ENCODE measurements at places on chromosomes 6 and 20.

DNA sequence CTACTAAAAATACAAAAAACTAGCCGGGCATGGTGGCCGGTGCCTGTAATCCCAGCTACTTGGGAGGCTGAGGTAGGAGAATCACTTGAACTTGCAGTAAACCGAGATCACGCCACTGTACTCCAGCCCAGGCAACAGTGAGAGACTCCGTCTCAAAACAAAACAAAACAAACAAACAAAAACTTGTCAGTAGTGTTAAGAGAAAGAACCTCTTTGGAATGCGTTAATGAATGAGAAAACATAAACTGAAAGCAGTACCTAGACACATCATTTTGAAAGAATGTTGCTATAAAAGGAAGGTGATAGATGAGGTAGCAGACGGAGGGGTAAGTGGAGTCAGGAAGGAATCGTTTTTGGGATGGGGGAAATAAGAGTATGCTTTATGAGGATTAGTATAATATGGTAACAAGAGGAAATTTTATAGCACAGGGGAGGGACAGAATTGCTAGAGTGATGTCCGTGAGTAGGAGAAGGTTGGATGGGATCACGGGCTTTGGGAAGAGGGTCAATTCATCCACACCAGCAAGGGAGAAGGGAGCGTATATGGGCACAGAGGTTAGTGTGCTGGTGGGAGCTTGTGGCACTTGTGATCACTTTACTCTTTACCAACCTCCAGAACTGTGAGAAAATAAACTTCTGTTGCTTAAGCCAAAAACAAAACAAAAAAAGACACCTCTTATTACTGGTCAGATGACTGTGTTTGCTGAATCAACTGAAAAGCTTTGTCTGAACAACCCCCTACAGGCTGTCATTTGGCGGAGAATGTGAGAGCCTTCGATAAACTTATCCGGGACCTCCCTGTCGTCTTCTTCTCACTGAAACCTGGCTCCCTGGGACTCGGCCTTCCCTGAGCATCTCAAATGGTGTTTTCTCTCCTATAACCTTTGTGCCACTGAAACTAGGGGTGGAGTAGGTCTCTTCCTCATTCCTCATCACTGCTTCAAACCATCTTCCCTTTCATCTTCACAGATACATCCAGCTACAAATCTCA lies 48.9 kb upstream of the TFAP2A start:
- no peak for DNase-seq

GRCh38 chr6:161168281-161168891 lies 105.5 kb downstream of the AGPAT4 start:
- DNase-seq: no peak

- DNase-seq: peak; percentile 29
Measured at GRCh38 chr6:132937466-132937906, 123.1 kb downstream of the RPS12 start.

DNA sequence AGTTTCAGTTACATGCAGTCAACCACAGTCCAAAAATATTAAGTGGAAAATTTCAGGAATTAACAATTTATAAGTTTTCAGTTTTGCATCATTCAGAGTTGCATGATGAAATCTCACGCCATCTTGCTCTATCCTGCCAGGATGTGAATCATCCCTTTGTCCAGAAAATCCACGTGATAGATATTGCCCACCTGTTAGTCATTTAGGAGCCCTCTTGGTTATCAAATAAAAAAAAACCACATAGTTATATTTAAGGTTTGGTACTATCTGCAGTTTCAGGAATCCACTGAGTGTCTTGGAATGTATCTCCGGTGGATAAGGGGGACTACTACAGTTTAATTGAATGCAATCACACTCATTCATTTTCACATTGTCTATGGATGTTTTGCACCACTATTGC lies 1249.0 kb upstream of the CITED2 start:
- DNase-seq: no peak

- DNase-seq: no peak
Measured at GRCh38 chr6:74249658-74250057, 553.7 kb downstream of the CD109 start.

DNA sequence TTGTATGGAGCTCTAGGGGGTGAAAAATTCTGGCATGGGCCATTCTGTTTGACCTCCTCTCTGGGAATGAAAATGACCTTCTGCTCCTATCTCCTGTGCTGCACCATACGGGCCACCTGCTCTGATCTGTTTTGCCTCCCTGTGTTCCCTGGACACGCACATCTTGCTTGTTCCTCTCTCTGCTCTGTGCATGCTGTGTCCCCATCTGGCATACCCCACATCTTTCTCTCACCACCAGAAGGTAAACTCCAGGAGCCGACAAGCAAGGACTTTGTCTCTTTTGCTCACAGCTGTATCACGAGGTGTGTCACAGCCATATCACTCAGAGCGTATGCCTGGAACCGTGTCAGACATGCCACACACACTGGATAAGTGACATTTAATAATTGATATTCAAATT lies 208.4 kb upstream of the DTNBP1 start:
- DNase-seq: no peak

GRCh38 chr20:36017048-36017951 lies 48.9 kb downstream of the CNBD2 start:
- DNase-seq: no peak

DNA sequence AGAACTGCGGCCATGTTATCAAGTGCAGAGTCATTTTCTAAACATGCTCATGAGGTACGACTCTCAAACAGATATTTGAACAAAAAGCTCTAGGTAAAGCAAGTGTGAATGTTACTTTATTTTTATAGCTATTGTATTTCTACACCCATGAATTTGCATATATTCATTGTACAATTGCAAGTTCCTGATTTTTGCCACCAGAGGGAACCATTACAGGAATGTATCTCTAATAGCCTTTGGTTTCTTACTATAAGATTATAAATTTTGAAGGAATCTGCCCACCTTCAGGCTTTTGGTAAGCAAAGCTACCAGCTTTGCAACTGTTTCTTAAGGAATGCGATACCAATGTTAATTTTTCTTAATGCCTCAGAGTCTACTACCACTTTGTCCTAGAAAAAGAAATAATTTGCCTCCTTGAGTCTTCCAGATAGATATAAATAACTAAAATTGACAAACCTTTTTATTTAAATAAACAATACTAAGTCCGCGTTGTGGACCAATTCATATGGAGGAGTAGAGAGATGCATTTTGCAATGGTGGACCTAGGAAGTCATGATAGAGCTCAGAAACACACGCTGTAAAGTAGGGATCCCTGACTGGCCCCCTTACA lies 125.4 kb upstream of the SAMD5 start:
- no peak for DNase-seq

GRCh38 chr6:818196-818595 lies 125.3 kb upstream of the EXOC2 start:
- no peak for DNase-seq

GRCh38 chr6:100347901-100348550 lies 116.7 kb downstream of the SIM1 start:
- DNase-seq: no peak

DNA sequence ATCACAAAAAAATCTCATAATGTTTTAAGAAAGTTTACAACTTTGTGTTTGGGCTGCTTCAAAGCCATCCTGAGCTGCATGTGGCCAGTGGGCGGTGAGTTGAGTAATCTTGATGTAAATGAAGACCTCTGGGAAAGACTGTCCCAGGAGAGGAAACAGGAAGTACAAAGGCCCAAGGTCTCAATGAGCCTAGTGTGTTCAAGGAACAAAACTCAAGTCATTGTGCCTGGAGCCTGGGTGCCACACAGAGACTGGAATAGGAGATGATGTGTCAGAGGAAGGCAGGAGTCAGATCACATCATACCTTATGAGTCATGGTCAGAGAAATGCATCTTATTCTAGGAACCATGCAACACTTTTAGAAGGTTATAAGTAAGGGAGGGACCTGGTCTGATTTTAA lies 51.5 kb downstream of the COL19A1 start:
- DNase-seq: no peak

DNA sequence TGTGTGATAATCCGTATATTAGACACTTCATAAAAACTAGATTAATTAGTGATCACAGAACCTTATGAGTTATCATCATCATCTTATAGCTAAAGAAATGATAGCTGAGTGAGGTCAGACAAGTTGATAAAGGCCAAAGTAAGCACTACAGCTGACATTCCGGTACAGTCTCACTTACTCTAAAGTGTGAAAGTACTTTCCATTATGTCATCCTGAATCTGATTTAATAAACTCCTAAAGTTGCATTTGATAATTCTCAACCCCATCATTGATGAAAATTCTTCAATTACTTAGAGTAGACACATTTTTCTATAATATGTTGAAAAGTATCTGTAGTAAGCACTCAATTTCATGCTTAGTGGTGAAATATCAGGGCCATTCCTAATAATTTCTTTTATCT lies 385.2 kb upstream of the CHD6 start:
- no peak for DNase-seq

GRCh38 chr6:8420031-8420588 lies 15.2 kb downstream of the SLC35B3 start:
- DNase-seq: no peak

GRCh38 chr6:30612687-30613248 lies 4.3 kb downstream of the PPP1R10 start:
- no peak for DNase-seq

- DNase-seq: no peak
Measured at GRCh38 chr6:151763303-151763702, 44.2 kb upstream of the ESR1 start.

DNA sequence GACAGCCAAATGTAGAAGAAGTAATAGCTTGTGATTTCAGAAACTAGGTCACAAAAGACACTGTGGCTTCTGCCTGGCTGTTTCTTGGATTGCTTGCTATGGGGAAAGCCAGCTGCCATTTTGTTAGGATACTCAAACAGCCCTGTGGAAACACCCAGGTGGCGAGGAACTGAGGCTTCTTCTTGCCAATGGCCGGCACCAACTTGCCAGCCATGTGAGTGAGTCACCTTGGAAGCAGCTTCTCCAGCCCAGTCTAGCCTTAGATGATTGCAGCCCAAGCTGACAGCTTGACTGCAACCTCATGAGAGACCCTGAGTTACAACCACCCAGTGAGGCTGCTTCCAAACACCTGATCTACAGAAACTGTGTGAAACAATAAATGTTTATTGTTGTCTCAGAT lies 11.9 kb upstream of the KIAA1755 start:
- no peak for DNase-seq

GRCh38 chr6:70221715-70222438 lies 81.0 kb downstream of the COL9A1 start:
- no peak for DNase-seq

DNA sequence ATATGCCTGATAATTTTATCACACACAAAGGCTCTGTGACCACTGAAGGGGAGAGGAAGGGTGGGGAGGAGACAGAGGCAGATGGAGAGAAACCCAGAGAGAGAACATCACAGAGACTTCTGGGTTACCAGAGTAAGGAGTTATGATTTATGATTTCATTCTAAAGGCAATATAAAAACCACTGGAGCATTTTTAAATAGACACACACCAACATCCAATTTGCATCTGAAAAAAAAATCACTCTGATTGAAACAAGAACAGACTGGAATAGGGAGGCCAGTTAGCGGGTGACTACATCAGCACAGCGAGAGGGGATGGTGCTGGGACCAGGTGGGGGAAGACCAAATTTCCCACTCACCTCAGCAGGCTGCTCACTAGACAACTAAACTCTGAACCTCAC lies 104.8 kb downstream of the AGPAT4 start:
- DNase-seq: no peak

GRCh38 chr6:100228437-100228833 lies 234.4 kb upstream of the MCHR2 start:
- DNase-seq: no peak

DNA sequence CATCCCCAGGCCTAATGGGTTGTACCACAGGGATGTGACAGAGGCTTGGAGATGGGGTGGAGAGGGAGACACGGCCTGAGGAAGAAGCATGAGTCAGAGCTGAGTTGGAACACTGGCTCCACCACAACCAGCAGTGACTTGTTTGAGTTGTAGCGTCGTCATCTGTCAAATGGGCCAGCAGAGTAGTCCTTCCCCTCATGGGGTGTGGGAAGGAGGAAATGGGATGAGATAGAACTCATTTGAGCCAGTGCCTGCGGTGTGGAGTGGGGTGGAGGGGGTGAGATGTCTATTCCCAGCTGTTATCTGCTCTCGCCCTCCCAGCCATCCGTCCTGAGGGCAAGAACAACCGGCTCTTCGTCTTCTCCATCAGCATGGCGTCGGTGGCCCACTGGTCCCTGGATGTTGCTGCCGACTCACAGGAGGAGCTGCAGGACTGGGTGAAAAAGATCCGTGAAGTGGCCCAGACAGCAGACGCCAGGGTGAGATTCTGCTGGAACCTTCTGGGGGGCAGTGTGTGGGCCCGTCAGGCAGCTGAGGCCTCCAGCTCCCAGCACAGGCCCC lies 32.5 kb downstream of the PLCG1 start:
- DNase-seq: no peak

DNA sequence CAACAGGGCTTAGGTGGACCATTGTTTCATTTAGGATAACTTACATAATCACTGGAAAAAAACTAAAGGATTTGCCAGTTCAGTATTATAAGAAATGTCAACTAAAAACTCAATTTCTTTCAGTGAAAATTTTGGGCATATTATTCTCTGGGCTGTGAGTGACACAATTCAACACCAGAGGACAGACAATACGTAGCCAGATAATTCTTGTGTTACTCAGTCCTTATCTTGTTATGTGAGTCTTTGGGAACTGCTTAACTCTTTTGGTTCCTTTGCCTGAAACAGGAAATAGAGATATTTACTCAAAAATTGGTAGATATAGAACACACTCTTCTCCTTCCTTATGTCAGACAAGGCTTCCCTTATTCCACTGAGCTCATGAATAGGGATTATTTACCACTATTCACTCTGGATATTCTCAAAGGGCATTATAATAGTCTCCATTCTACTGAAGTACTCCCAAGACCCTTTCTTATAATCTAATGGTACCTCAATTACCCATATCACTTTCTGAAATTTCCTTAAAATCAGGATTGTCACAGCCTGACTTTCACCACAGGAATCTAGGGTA lies 4.9 kb upstream of the BEND6 start:
- DNase-seq: no peak

- DNase-seq: no peak
Measured at GRCh38 chr6:38387971-38388370, 251.8 kb downstream of the BTBD9 start.

- DNase-seq: no peak
Measured at GRCh38 chr20:4040283-4041179, 25.2 kb upstream of the RNF24 start.

DNA sequence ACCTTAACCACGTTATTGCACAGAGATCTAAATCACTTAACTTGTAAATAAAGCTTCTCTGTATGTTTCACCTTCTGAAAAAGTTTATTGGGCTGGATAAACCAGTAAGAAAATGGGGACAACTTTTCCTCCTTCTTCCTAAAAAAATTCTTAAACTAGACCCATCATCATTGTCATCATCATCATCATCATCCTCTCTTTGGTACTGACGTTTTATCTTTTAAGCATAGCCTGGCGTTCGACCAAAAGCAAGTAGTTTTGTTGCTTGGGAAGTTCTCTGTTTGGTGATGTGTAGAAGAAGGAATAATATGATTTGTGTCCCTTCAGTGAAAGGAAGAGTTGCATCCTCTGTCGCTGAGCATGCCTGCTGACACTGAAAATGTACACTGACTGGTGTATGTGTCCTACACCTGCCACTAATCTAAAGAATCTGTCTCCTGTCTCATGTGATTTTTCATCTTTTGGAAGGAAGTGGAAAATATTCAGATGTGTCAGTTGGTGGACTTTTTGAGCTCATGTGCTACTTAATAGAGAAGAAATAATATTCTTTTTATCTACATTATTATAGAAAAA lies 2.5 kb downstream of the CLVS2 start:
- DNase-seq: no peak
